ENCODE measurements at places on chromosomes 16 and 17. TPM values are rescaled to one million over a fixed set of nuclear protein-coding genes. Genes with fewer than 3 reads are reported as not detected.

The CD300C gene
- total RNA-seq, result not detected

The DOC2B gene
- total RNA-seq, result not detected

The ALDH3A1 gene
- total RNA-seq, result 1.0 TPM

The GABARAP gene
- total RNA-seq, result 204 TPM

The PMM2 gene
- total RNA-seq, result 56.2 TPM

The KRTAP4-4 gene
- total RNA-seq, result not detected

The WNT9B gene
- total RNA-seq, result not detected

The SLC5A11 gene
- not detected for total RNA-seq

- DNase-seq, result no peak
Measured at GRCh38 chr16:79981814-79982213, 381.3 kb upstream of the MAF start.

- no peak for DNase-seq
Measured at GRCh38 chr17:81538651-81539570, 10.7 kb downstream of the FSCN2 start.

DNA sequence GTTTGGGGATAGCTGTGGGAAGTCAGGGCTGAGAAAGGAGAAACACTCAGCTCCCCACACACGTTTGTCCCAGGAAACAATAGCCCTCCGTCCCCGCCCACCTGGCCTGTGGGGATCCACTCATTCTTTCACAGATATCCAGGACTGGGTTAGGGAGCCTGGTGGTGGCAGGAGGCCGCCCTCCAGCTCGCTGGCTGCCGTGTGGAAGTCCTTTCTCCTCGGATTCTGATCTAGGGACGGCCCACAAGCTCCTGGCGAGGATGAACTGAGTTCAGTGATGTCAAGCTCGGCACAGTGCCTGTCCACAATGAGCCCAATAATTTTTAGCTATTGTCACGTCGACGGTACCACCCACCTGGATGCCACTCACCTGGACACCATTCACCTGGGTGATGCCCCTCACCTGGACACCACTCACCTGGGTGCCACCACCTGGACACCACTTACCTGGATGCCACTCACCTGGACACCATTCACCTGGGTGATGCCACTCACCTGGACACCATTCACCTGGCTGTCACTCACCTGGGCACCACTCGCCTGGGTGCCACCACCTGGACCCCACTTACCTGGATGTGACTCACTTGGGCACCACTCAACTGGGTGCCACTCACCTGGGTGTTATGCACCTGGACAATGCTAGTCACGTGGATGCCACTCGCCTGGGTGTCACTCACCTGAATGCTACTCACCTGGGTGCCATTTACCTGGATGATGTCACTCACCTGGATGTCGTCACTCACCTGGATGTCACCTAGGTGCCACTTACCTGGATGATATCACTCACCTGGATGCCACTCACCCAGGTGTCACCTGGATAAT, 172.5 kb upstream of the FOXF1 start:
- DNase-seq, result no peak

DNA sequence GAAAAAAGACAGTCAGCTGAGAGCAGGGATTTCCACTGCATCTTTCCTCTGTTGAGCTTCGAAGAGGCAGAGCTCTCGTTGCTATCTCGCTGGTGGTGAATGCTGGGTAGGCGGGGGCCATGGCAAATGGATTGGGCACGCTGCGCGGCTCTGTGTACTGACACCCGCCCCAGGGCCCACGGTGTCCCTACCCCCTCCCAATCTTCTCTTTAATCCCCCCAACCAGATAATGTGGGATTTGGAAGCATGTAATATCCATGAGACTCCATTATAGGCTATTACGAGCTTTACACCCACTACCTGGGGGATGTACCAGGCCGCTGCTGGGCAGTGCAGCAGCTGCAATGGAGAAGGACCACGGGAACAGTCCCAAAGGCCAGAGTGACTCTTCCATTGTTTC, 8.3 kb downstream of the PIPOX start:
- no peak for DNase-seq

GRCh38 chr16:1188432-1189189, 35.7 kb downstream of the CACNA1H start:
- no peak for DNase-seq

GRCh38 chr16:84143784-84144199, 1.2 kb downstream of the HSDL1 start:
- peak; percentile 7 for DNase-seq

DNA sequence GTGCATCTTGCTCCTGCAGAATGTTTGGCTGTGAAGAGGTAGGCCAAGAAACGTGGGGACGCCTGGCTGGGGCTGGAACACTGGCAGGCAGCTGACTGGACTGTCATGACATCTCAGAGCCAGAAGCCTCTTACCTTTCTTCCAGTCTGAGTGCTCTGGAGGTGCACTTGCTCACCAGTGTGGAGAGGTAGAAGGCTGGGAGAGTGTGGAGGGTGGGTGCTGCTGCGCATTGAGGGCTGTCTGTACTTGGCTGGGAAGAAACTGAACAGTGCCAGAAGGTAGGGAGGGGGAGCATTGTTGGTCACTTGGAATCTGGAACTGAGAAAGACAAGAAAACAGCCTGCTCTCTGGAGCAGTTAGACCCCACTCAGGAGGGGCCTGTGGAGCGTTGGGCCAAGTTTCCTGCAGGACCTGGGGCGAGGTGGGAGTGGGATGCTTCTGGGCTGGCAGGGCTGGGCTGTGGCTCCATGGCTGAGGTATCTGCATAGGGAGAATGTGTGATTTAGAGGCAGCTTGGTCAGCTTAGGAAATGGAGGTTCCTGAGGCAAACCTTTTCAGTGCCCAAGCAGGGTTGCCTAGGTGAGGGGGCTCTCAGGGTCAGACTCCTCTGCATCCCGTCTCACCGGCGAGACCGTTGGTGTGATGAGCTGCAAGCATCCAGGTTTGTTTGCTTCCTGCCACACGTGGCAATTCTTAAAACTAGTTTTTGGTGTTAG, 55.1 kb downstream of the KSR1 start:
- DNase-seq, result no peak

- DNase-seq, result no peak
Measured at GRCh38 chr17:14351493-14351892, 50.6 kb downstream of the HS3ST3B1 start.

DNA sequence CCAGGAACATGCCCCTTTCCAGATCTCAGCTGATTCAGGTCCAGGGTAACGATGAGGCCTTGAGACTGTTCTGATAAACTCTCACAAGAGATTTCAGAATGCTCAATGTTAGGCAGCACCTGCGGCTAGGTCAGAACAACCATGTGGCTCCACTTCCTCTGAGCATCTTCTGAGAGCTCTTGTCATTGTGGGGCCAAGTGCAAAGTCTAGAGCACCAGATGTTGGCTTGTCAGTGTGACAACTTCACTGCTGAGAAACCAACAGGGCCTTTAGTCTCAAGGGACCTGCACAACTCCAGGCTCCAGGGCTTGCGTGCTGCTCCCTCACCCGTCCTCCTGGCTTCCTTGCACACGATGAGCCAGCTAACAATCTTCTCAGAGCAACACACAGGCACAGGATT, 29.0 kb downstream of the FCSK start:
- no peak for DNase-seq

GRCh38 chr16:82699711-82700495, 73.1 kb downstream of the CDH13 start:
- no peak for DNase-seq

GRCh38 chr16:57025941-57026777, 36.8 kb downstream of the NLRC5 start:
- DNase-seq, result no peak

- DNase-seq, result peak; percentile 28
Measured at GRCh38 chr17:66829386-66829864, 5.5 kb upstream of the CACNG5 start.

- no peak for DNase-seq
Measured at GRCh38 chr17:13400491-13400890, 201.2 kb downstream of the HS3ST3A1 start.

GRCh38 chr16:48347980-48348379, 37.2 kb downstream of the SIAH1 start:
- DNase-seq, result no peak

GRCh38 chr16:56710181-56710737, 19.7 kb upstream of the NUP93 start:
- DNase-seq, result no peak

DNA sequence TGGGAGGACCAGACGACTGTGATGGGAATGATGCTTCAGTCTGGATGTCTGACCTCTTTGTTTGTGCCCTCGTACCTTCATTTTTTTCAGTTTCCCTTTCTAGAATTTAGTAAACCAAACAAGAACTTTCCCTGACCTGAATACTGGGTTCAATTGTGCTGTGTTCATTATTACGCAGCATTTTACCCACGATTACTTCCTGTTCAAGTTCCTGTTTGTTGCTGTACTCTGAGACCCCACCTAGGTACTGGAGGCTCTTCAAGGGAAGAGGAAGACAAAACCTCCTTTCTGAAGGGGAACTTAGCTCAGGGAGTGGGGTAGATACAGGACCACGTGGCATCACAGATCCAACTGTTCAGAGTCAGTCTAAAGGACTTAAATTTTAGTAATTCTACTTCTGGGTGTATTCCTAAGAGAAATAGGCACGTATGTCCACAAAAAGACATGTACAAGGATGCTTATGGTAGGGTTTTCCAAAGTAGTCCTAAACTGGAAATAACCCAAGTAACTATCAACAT, 9.2 kb upstream of the PRKCB start:
- DNase-seq, result no peak

DNA sequence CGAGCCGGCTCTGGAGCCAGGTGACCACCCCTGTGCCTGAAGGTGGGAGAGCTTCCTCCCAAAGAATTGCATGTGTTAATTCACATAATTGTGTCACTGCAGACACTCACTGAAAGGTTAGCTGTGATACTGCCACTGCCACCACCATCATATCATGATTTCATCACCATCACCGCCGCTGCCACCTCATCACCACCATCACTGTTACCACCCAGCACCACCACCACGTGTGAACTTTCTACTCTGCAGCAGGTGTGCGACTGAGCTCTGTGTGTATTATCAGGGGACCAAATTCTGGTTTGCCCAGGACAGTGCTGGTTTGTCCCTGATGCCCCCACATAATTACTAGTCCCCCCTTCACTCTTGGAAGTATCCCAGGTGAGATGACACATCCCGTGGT, 15.2 kb downstream of the BCAR1 start:
- DNase-seq, result no peak

DNA sequence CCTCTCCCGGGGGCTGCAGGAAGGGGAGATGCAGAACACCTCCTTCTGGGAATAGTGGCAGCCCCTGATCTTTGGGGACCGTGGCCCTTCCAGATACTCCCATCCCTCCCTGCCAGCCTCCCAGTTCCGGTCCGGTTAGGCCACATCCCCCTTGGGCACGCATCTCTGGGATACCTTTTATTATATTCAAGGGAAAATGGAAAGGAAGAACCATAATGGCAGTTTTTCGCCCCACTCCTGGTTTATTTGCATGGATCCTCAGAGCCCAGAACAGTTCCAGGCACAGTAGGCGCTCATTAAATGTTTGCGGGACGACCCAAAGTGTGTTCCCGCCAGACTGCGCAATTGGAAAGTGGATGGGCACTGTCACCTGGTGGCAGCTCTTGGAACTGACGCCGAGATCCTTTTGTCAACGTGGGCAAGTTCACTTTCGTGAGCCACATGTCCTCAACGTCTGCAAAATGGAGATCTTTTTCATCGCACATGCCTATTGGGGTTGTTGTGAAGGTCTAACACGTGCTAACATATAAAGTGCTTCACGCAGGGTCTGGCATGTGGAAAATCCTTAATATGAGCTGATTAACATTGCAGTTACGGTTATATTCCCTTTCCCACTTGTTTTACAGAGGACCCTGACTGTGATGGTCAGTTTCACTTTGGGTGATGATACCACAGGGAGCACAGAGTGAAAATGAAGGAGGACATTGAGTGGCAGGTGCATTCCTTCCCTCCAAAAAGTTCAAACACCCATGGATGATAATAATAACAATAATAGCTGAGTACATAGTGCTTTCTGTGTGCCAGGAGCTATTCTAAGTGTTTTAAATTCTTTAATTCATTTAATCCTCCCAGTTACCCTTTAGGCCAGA, 1.7 kb upstream of the GPRC5B start:
- peak; percentile 56 for DNase-seq

- DNase-seq, result no peak
Measured at GRCh38 chr16:725463-726187, 618 bp downstream of the CCDC78 start.

- DNase-seq, result no peak
Measured at GRCh38 chr17:74677558-74678466, 34.9 kb downstream of the CD300LF start.

DNA sequence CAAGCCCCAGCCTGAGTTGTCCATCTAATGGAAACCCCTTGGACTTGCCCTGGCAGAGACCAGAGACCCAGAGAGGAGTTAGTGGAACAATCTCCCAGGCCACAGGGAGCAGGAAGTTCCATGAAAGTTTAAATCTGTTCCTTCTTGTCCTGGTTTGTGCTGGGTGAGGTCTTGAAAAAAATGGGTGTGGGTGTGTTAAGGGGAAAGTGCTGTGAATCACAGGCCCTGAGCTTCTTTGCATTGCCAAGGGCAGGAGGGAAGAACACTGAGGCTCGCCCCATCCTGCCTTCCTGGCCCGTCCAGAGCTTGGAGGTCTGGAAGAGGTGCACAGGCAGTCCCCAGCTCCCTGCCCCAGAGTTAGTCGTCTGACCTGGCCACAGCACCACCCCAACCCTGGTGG, 2.3 kb downstream of the ADORA2B start:
- peak; percentile 82 for DNase-seq

DNA sequence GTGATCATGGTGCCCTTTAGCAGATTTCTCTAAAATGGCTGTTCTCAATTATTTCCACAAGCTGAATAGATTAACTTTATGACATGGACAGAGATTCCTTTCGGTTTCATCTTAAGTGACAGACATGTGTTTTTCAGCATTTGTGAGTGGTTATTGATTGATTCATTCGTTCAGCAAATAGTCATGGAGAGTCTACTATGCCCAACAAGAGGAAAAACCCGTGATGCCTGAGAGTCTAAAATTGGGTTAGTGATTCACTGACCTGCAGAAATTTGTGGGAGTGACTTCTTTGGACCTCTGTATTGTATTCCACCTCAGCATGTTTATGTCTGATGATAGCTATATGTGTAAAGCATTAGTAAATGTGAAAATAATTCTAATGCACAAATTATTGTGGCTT, 28.0 kb upstream of the DUSP14 start:
- DNase-seq, result no peak

DNA sequence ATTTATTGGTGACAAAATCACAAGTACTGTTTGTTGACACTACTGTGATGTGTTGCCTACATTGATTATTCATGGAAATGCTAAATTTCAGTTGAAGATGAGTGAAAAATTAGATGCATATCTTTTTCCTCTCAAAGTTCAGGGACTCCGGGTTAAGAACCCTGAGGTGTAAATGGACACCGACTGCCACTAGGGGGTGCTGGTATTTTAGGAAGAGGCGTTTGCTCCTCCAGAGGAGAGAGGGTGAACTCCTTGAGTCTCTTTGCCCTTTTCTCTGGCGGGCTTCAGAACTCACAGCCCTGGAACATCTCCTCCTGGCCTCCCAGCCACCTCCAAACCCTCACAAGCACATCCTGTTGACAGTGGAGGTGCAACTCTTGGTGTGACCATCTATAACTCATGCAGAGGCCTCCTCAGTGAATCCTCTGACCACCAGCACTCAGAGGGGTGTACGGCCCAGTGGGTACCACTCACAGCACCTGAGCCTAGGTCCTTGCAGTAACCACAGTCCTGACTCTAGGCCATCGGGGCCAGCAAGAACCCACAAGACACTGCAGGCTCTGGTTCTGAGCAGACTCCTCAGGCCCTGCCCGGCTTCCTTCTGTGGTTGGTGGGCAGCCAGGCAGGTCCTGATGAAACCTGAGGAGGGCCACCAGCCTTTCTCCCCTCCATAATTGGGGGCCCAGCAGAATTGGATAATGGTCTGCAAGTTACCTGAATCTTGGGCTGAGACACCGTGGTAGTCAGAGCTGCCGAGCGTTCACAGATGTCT, 26.2 kb upstream of the PIK3R5 start:
- peak; percentile 40 for DNase-seq

All from foreskin keratinocyte (primary cell).